ENCODE measurements at places on chromosomes 3 and 15. TPM values are rescaled to one million over a fixed set of nuclear protein-coding genes. Genes with fewer than 3 reads are reported as not detected.

DNA sequence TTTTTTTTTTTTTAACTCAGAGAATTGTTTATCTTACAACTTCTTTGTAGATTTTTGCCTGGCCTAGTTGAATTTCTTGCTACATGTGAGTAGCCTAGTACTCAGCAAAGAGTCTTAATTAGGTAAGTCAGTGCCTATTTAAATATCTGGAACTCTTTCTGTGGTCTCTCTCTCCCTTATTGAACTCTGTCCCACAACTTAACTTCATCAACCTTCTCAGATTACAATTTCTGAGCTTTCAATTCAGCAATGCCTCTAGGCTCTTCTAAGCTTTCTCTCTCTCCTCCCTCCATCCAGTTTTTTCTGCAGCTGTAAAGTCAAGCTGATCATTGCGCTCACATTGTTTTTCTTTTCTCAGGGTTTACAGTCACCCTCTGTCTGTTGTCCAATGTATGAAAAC is 517.6 kb upstream of the ROBO1 start:
- no peak overlapping the region for H3K27ac ChIP-seq
- H3K4me1 ChIP-seq: no peaks in the 10 kb centered on the region
- no peak for DNase-seq
- H3K36me3 ChIP-seq: no peaks in the 10 kb centered on the region
- no peaks in the 10 kb centered on the region for H3K27me3 ChIP-seq

- H3K27me3 ChIP-seq: no peaks in the 10 kb centered on the region
- H3K36me3 ChIP-seq: no peaks in the 10 kb centered on the region
- no peaks in the 10 kb centered on the region for H3K4me1 ChIP-seq
- H3K27ac ChIP-seq: no peak overlapping the region
Measured at GRCh38 chr3:178778589-178778988, 242.4 kb downstream of the KCNMB2 start.

GRCh38 chr3:62559831-62560445 is 186.6 kb upstream of the FEZF2 start:
- H3K4me1 ChIP-seq: no peaks in the 10 kb centered on the region
- H3K4me3 ChIP-seq: no peak overlapping the region
- no peaks in the 10 kb centered on the region for H3K27me3 ChIP-seq

- DNase-seq: no peak
- no peak overlapping the region for H3K4me3 ChIP-seq
- H3K27ac ChIP-seq: no peak overlapping the region
- H3K27me3 ChIP-seq: no peaks in the 10 kb centered on the region
- H3K4me1 ChIP-seq: no peaks in the 10 kb centered on the region
- no peaks in the 10 kb centered on the region for H3K36me3 ChIP-seq
Measured at GRCh38 chr3:135807879-135808278, 157.6 kb upstream of the PPP2R3A start.

DNA sequence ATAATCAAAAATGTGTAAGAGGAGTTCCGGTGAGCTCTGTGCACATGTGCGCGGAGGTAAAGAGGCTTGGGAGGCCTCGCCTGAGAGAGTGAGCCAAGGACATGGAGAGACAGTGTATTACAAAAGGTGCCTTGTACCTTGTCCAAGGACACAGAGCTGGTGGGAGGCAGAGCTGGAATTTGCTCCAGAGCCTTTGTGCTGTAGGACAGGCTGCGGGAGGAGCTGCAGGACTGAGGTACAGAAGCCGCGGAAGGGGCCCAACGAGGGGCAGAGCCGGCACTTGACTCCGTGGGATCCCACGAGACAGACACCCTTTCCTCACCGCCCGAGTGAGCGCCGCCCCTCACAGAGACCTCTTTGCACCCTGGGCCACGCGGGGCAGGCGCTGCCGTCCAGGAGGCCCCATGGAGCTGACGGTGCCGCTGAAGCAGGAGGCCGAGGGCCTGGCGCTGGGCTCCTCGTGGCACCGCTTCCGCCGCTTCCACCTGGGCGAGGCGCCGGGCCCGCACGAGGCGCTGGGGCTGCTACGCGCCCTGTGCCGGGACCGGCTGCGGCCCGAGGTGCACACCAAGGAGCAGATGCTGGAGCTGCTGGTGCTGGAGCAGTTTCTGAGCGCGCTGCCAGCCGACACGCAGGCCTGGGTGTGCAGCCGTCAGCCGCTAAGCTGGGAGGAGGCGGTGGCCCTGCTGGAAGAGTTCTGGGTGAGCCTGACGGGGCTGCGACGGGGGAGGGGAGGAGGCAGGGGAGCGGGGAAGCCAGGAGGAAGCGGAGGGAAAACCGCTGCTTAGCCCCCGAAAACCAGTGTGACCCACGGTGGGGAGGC is 68.7 kb downstream of the SLTM start:
- no peak overlapping the region for H3K27ac ChIP-seq
- DNase-seq: peak; percentile 77
- H3K4me3 ChIP-seq: peak overlapping the region; percentile 37
- H3K4me1 ChIP-seq: peaks cover 9% of the 10 kb centered on the region

- peak; percentile 93 for DNase-seq
- no peaks in the 10 kb centered on the region for H3K27me3 ChIP-seq
- peak overlapping the region; percentile 51 for H3K27ac ChIP-seq
- no peak overlapping the region for H3K4me3 ChIP-seq
- no peaks in the 10 kb centered on the region for H3K36me3 ChIP-seq
Measured at GRCh38 chr3:151168269-151169094, 34.5 kb downstream of the GPR171 start.

DNA sequence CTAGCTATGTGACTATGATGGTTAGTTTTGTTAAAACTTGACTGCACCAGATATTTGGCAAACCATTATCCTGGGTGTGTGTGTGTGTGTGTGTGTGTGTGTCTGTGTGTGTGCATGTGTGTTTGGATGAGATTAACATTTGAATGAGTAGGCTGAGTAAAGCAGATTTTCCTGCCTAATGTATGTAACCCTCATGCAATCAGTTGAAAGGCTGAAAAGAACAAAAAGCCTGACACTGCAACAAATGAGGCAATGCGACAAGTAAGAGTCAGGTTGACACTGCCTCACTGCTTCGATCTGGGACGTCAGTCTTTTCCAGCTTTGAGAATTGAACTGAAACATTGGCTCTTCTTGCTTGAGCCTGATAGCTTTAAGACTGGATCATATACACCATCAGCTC is 643.0 kb downstream of the NAALADL2 start:
- DNase-seq: no peak
- H3K36me3 ChIP-seq: no peaks in the 10 kb centered on the region
- no peak overlapping the region for H3K4me3 ChIP-seq

The RPUSD2 gene
- 8.3 TPM for total RNA-seq

- no peak for DNase-seq
- no peaks in the 10 kb centered on the region for H3K4me1 ChIP-seq
- H3K36me3 ChIP-seq: no peaks in the 10 kb centered on the region
- no peak overlapping the region for H3K4me3 ChIP-seq
- no peaks in the 10 kb centered on the region for H3K27me3 ChIP-seq
Measured at GRCh38 chr3:110413266-110413665, 658.4 kb upstream of the NECTIN3 start.

GRCh38 chr15:41821831-41822230 is 6.1 kb upstream of the JMJD7 start:
- no peak for DNase-seq
- H3K36me3 ChIP-seq: peaks cover 91% of the 10 kb centered on the region
- no peaks in the 10 kb centered on the region for H3K27me3 ChIP-seq
- no peaks in the 10 kb centered on the region for H3K4me1 ChIP-seq
- no peak overlapping the region for H3K4me3 ChIP-seq

The GOLGA8Q gene
- total RNA-seq: 2.9 TPM

The SCN11A gene
- 2.5 TPM for total RNA-seq

DNA sequence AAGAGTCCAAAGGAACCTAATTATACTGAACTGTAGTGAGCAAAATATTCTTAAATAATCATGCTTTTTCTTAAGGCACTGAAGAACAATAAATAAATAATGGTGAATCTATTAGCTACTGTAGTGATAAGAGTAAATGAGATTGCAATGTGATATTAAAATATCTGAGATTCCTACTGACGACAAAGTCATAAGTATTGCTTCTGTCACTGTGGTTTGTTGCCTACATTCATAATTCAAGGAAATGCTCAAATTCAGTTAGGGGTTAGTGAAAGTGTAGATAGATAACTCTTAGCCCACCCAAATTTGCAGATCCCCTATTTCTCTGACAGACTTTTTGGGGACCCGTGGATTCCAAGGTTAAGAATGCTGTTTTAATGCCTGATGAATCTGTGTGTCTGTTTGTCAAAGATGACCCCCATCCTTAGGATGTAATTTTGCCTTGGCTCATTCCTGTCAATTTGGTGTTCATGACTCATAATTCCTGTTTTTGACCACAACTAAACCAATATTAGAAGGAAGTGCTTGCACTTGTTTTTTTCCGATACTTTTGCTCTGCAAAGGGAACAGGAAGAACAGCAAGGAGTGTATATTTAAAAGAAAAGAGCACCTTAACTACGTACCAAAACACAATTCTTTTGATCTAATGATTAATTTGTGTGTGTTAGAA is 86.7 kb downstream of the MAGI1 start:
- H3K4me1 ChIP-seq: no peaks in the 10 kb centered on the region
- no peaks in the 10 kb centered on the region for H3K36me3 ChIP-seq
- no peak overlapping the region for H3K4me3 ChIP-seq
- DNase-seq: no peak

DNA sequence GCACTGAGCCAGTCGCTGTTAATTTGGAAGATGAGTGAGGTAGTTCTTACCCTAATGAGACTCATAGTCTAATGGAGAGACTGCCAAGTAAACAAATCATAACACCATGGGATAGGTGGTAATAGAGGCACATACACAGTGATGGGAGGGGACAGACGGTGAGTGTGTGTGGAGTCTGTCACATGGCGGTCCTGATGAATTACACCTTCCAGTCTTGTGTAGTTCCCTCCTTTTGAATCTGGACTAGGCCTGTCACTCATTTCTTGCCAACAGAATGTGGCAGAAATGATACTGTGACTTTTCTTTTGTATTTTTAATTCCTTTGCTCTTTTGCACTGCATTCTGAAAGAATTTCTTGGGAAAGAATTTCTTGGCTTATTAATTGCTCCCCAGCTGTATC is 78.1 kb downstream of the NR1D2 start:
- no peaks in the 10 kb centered on the region for H3K27me3 ChIP-seq
- H3K27ac ChIP-seq: no peak overlapping the region
- no peaks in the 10 kb centered on the region for H3K36me3 ChIP-seq
- no peaks in the 10 kb centered on the region for H3K4me1 ChIP-seq

- no peak overlapping the region for H3K27ac ChIP-seq
- no peaks in the 10 kb centered on the region for H3K27me3 ChIP-seq
- no peak for DNase-seq
- H3K4me1 ChIP-seq: no peaks in the 10 kb centered on the region
- no peak overlapping the region for H3K4me3 ChIP-seq
Measured at GRCh38 chr15:33215941-33216872, 21.7 kb upstream of the FMN1 start.

The NRROS gene
- total RNA-seq: 29.9 TPM

GRCh38 chr3:186193534-186194450 is 84.9 kb upstream of the ETV5 start:
- no peak for DNase-seq
- peak overlapping the region; percentile 34 for H3K4me3 ChIP-seq
- H3K27ac ChIP-seq: no peak overlapping the region

The LDHAL6B gene
- total RNA-seq: not detected

The GHRL gene
- 4.2 TPM for total RNA-seq

DNA sequence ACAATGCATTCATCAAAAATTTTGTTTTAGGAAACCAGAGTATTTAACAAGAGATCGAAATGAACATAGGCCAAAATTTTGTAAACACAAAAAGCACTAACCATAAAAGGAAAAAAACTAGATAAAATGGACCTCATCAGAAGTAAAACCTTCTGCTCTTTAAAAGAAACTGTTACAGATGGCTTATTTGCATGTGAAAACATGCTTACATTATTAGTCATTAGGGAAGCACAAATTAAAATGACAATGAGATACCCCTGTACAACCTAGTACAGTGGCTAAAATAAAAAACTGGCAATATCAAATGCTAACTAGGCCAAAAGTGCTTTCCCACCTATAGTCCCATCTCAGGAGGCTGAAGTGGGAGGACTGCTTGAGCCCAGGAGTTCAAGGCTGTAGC is 19.3 kb downstream of the UBR1 start:
- peaks cover 6% of the 10 kb centered on the region for H3K4me1 ChIP-seq
- no peak for DNase-seq
- no peak overlapping the region for H3K4me3 ChIP-seq

GRCh38 chr3:156400735-156401134 is 154.2 kb downstream of the SSR3 start:
- no peaks in the 10 kb centered on the region for H3K27me3 ChIP-seq
- no peak overlapping the region for H3K27ac ChIP-seq
- H3K4me3 ChIP-seq: no peak overlapping the region
- DNase-seq: no peak
- no peaks in the 10 kb centered on the region for H3K36me3 ChIP-seq

The CHST13 gene
- total RNA-seq: 7.7 TPM

The MYRIP gene
- 15.6 TPM for total RNA-seq

GRCh38 chr15:57401546-57401945 is 25.2 kb downstream of the CGNL1 start:
- no peak for DNase-seq
- peaks cover 20% of the 10 kb centered on the region for H3K27me3 ChIP-seq
- H3K36me3 ChIP-seq: no peaks in the 10 kb centered on the region
- no peaks in the 10 kb centered on the region for H3K4me1 ChIP-seq

GRCh38 chr3:139630542-139630941 is 47.2 kb downstream of the NMNAT3 start:
- H3K27me3 ChIP-seq: no peaks in the 10 kb centered on the region
- H3K4me1 ChIP-seq: no peaks in the 10 kb centered on the region
- H3K4me3 ChIP-seq: no peak overlapping the region
- no peak overlapping the region for H3K27ac ChIP-seq
- no peaks in the 10 kb centered on the region for H3K36me3 ChIP-seq
